ENCODE measurements at places on chromosomes 3 and 15.

DNA sequence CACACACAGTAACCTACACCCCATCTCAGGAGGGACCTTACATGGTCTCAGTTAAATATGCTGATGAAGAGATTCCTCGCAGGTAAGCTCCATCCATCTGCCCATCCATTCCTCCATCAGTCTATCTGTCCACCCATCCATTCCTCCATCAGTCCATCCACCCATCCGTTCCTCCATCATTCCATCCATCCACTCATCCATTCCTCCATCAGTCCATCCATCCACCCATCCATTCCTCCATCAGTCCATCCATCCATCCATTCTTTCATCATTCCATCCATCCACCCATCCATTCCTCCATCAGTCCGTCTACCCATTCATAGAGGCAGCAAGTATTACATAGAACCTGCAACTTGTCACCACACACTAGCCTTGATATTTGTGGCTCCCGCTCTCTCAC lies 77.9 kb downstream of the DNASE1L3 start:
- no peak for DNase-seq

- DNase-seq, result no peak
Measured at GRCh38 chr3:129576514-129577352, 29.7 kb downstream of the PLXND1 start.

GRCh38 chr3:42430781-42431532 lies 20.5 kb upstream of the LYZL4 start:
- no peak for DNase-seq

GRCh38 chr3:117408811-117409210 lies 699.2 kb downstream of the TUSC7 start:
- DNase-seq, result no peak

DNA sequence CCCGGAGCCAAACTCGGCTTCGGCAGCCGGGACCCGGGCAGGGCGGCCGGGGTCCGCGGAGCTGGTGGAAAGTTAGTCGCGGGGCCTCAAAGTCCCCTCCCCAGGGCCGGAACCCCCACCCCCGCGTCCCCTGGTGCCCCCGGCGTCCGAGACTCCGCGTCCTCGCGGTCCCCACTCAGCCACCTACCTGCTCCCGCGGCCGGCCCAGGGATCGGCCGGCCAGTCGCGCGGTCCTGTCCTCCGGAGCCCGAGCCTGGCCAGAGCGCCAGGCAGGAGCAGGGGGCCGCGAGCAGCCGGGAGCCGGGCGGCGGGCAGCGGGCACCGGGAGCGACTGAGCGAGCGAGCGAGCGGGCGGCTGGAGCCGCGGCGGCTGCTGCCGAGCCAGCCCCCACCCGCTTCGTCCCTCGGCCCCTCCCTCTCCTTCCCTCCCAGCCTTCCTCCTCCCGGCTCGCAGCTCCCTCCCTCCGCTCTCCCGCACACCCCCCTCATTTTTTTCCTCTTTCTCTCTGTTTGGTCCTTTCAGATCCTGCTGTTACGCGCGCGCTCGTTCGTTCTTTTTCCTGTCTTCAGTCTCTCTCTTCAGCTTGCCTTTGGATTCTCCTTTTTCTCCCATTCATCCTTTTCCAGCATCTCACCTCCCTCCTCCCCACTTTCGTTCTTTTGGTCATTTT lies at the start of gene MEGF11:
MEGF11 (minus strand) TSS at position 333 of the 671 bp plus-strand sequence. CDS start 125,347 bp downstream, outside the sequence.
- no peak for DNase-seq

DNA sequence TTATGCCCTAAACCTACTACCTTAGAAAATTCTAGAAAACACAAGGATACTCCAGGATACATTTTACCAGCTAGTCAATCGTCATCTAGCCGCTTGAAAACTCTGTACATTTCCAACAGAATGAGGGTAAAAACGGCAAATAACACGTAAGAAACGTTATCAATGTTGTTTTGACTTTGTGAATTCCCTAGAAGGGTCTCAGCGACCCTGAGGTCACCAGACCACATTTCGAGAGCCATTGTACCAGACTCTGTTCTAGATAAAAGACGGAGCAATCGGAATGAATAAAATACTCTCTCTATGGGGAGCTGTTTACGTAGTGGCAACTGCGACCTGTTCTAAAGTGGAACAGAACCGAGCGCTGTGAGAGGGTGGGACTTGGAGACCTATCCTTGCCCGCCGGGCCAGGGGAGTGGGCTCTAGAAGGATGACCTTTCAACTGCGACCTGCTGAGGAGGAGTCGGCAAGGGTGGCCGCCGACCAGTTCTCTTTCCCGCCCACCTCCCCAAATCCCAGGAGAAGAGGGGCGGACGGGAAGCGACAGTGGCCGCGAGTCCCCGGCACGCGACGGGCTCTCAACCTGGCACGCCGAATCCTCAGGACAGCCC lies 778 bp upstream of the AP4E1 start:
- DNase-seq, result no peak

DNA sequence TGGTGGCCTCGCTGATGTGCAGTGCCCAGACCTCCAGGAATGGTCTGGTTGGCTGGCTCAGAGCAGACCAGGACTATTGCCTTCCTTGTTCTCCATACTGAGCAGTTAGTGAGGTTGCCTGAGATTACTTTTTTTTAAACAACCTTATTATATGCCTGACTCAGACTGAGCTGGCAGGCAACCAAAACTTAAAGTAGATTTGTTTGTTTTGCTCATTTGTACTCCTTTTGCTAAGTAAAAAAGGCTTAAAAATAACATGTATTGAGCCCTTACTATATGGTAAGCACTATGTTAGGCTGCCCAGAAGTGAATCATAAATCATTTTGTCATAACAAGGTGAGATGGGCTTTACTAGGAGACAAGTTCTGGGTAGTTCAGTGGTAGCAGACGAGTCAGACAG lies 92.4 kb downstream of the GHSR start:
- DNase-seq, result peak; percentile 47

GRCh38 chr3:37956723-37957538 lies 33.7 kb upstream of the VILL start:
- no peak for DNase-seq

GRCh38 chr3:146611096-146611495 lies 6.0 kb upstream of the PLSCR5 start:
- no peak for DNase-seq

DNA sequence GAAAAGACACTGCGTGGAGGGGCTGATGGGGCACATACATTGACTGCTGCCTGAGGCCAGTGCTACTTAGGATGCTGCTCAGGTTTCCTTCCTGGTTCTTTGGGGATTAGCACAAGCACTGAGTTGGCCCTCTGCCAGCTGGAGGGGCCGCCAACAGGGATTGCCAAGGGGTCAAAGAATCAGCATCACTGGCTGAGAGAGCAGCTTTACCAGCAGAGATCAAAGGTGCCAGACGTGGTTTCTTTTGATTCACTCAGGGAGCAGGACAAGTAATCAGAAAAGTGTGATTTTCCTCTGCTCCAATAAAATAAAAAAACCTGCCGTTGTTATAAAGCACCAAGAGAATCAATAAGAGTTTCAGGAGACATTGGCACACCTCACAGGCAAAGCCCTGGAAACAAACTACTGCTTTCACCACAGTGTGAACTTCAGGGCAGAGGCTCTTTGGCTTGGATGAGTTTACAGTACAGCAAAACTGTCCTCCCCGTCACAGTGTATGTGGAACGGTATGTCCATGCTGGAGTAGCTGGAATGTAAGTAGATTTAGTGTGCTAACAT lies 45.8 kb upstream of the FSIP1 start:
- peak; percentile 1 for DNase-seq

DNA sequence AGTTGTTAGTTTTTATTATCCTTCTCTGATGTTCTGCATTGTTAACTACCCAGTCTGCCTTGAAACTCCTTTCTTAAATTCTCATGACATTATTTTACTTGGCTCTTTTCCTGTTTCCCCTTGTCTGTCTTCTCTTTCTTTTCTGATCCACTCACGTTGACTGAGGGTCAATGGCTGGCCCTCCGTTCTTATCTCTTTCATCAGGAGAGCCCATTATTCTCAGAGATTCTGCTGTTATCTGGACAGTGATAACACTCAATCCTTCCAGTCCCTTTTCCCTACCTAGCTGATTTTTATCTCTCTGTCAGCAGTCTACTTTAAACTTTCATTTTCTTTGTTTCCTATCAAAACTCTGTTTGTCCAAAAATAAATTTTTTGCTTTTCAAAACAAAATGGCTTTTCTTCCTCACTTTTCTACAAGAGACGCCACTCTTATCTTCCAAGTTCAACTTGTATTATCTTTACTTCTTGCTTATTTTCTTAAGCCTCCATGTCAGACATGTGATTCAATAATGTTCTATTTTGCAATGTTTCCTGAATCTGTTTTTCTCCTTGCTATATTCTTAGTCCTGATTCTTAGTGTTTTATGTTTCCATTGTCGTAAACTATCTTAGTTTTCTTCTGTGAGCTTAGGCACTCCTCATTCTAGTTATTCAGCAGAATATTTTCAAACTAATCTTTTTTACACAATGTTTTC lies 120.2 kb downstream of the NEDD4 start:
- DNase-seq, result no peak

DNA sequence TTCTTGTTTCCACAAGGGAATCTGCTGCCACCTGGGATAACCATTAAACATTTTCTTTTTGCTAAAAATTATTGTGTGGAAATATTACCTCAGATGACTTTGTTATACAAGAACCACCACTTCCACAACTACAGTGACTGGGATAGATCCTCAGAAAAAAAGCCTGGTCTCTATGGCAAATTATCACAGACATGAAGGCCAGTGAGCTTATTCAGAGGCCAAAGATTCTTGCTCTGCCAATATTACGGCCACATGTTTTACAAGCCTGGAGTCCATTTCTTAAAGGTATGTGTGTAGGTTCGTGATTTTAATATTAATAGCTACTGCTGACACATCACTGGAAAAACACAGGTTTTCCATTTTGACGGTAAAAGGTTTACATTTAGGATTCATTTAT lies 73.8 kb downstream of the MYO1E start:
- DNase-seq, result no peak

- no peak for DNase-seq
Measured at GRCh38 chr3:176867681-176868663, 329.3 kb downstream of the TBL1XR1 start.

GRCh38 chr15:40763801-40764628 lies at the start of gene GCHFR:
TSS of gene GCHFR (plus strand) at chr15:40764068. CDS start at chr15:40764181, 113 bp downstream.
- no peak for DNase-seq

- DNase-seq, result no peak
Measured at GRCh38 chr3:194367992-194368841, 1.3 kb downstream of the LRRC15 start.

DNA sequence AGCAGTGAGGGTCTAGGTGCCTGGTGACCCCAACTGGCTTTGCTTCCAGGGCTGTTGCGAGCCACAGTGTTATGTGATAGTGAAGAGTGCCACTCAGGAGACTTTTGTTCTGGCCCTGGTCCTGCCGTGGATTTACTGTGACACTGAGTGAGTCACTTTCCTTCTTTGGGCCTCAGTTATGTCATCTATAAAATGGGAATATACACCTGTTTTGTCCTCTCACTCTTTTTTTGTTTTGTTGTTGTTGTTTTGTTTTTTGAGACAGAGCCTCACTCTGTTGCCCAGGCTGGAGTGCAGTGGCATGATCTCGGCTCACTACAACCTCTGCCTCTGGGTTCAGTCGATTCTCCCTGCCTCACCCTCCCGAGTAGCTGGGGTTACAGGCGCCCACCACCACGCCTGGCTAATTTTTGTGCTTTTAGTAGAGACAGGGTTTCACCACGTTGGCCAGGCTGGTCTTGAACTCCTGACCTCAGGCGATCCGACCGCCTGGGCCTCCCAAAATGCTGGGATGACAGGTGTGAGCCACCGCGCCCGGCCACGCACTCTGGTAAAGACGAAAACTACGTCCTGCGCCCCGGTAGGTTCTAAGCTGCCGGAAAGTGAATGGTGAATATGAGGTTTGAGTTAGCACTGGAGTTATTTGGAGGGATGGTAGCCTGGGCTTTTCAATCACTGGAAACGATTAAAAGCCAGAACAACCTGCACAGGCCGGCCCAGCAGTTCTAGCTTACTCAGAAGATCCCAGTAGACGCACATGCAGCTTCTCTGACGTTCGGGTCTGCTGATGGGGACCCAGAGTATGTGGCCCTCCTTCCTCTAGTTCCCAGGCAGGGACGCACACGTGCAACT lies 46.6 kb downstream of the BDH1 start:
- no peak for DNase-seq

GRCh38 chr15:76954744-76955143 lies 23.2 kb downstream of the RCN2 start:
- no peak for DNase-seq

DNA sequence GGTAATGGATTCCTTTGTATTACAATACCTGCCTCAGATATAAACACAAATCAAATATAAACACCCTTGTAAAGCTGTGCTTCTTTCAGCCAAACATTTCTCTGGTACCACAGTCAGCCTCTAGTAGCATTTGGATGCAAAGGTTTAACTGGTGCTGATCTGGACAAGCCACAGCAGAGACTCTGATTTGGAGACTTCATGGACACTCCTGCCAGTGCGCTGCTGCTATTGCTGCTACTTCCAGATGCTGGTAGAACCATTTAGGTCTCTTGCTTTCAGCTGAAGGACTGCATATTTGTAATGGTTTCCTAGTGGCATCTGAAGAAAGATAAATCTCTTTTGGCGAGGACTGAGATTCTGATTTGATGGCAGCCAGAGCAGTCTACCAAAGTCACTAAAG lies 36.9 kb downstream of the NCK1 start:
- no peak for DNase-seq

- DNase-seq, result no peak
Measured at GRCh38 chr3:141811348-141811747, 48.1 kb downstream of the GRK7 start.

GRCh38 chr3:171093462-171093861 lies 66.9 kb upstream of the SLC2A2 start:
- DNase-seq, result no peak

- DNase-seq, result no peak
Measured at GRCh38 chr15:28130651-28131050, 31.5 kb upstream of the OCA2 start.

GRCh38 chr3:153165261-153165681 lies 3.2 kb downstream of the RAP2B start:
- no peak for DNase-seq

GRCh38 chr3:99648101-99648500 lies 9.7 kb downstream of the COL8A1 start:
- no peak for DNase-seq

DNA sequence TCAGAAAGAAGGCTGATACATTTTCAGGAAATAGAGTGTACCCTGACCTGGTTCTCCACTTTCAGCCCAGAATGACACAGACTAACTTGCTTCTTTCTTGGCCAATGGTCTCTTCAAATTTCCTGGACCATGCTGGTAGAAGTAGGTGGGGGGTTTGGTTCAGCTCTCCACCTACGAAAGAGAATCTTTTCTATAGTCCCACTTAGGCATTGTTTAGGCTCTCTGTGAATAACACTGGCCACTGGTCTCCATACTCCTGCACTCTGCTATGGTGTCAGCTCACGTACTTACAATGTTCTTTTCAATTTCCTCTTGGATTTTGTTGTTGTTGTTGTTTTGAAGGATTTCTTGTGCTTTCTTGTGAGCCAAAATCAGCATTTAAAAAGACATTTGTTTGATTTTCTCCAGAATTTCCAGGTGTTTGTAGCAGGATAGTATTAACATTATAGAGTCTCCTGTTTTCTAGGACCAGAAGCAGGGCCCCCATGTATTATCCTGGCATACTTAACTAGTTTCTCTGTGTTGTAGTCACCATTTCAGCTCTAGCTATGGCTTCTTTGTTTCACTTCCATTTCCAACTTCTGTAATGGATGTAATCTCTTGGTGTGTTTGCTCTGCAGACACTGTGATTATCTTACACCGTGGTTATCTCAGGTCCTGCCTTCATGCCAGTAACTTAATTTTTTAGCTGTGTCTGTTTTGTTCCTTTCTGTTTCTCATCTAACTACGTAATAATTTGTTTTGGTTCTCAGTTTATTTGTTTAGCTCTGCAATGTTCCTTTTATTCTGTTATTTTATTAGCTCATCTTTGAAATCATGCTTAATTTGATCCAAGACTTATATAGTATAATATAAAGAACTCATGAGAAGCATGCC lies 61.4 kb downstream of the CHRNA7 start:
- DNase-seq, result no peak

- no peak for DNase-seq
Measured at GRCh38 chr15:75369897-75370581, 1.6 kb upstream of the MAN2C1 start.

All from NCI-H446 treated with DMSO at 0.1 percent for 48 hours (cell line).